NCI-H524 treated with DMSO at 0.1 percent for 48 hours (cell line): ENCODE measurements at places on chromosomes 1 and 21.

GRCh38 chr21:43645136-43645891, 14.0 kb downstream of the HSF2BP start:
- DNase-seq: no peak

GRCh38 chr1:162301696-162302095, 75.0 kb downstream of the SPATA46 start:
- no peak for DNase-seq

- DNase-seq: no peak
Observed at GRCh38 chr21:45208627-45208951, 79.1 kb downstream of the POFUT2 start.

DNA sequence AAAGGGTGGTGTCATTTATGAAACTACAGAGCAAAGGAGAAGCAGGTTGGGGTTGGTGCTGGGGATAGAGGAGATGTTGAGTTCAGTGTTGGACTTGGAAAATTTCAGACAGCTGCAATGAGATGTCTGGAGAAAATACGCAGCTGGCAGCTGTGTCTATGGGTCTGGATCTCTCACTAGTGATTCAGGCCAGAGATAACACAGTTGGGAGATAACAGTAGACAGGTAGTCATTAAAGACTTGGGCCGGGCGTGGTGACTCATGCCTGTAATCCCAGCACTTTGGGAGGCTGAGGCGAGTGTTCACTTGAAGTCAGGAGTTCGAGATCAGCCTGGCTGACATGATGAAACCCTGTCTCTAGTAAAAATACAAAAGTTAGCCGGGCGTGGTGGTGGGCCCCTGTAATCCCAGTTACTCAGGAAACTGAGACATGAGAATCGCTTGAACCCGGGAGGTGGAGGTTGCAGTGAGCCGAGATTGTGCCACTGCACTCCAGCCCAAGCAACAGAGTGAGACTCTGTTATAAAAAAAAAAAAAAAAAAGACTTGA, 2.5 kb upstream of the TFAP2E start:
- no peak for DNase-seq

GRCh38 chr1:230127105-230128054, 60.3 kb downstream of the GALNT2 start:
- no peak for DNase-seq
